ENCODE measurements at places on chromosomes 1 and 21.

GRCh38 chr1:151061704-151062103, 1.5 kb downstream of the MLLT11 start:
- no peak for DNase-seq

GRCh38 chr21:43210454-43211071, 41.8 kb downstream of the CRYAA start:
- DNase-seq: no peak

GRCh38 chr1:232571523-232571922, 58.4 kb downstream of the SIPA1L2 start:
- DNase-seq: no peak

DNA sequence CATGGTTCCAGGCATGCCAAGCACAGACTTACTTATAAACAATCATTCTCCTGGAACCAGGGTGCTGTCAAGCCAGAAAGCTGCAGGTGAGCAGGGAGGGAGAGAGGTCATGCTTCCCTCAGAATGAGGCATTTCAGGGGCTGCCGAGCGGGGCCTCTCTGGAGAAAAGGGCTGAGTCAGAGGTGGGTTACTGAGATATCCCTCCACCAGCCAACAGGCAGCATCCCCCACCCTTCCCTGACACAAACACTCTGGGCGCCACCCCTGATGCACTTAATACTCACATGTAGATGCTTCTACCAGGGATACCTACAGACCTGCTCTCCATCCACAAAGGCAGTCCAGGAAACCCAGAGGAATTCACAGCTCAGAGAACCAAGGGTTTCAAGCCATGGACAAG, 13.1 kb downstream of the STK40 start:
- no peak for DNase-seq

GRCh38 chr1:76109901-76110560, 35.5 kb downstream of the ST6GALNAC3 start:
- DNase-seq: no peak

- no peak for DNase-seq
Observed at GRCh38 chr1:116692879-116693278, 25.3 kb upstream of the IGSF3 start.

GRCh38 chr1:102886638-102887037, 221.7 kb downstream of the COL11A1 start:
- no peak for DNase-seq
